Activated T-cell treated with anti-CD3 and anti-CD28 coated beads, Interleukin-2, amount 50 U/mL, for 1 hour (primary cell): ENCODE measurements at places on chromosomes 6 and 20.

DNA sequence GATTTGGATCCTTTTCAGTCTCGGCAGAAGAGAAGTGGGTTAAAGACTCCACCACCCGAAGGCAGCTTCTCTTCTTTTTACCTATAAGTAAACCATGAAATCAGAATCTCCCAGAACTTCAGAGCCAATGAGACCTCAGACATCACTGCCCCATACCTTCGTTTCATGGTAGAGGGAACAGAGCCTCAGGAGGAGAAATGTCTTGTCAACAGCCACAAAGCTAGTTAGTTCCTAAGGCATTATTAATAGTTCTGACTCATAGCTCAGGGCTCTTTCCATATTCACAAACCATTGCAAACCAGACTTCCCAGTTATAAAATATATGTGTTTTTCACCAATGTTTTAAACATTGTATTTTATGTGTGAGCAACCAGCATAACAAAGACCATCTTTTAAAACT is 118.7 kb upstream of the RIPOR2 start:
- no peak for DNase-seq

- DNase-seq, result no peak
These were observed 297.6 kb downstream of the CDH26 start for GRCh38 chr20:60255866-60256265.

DNA sequence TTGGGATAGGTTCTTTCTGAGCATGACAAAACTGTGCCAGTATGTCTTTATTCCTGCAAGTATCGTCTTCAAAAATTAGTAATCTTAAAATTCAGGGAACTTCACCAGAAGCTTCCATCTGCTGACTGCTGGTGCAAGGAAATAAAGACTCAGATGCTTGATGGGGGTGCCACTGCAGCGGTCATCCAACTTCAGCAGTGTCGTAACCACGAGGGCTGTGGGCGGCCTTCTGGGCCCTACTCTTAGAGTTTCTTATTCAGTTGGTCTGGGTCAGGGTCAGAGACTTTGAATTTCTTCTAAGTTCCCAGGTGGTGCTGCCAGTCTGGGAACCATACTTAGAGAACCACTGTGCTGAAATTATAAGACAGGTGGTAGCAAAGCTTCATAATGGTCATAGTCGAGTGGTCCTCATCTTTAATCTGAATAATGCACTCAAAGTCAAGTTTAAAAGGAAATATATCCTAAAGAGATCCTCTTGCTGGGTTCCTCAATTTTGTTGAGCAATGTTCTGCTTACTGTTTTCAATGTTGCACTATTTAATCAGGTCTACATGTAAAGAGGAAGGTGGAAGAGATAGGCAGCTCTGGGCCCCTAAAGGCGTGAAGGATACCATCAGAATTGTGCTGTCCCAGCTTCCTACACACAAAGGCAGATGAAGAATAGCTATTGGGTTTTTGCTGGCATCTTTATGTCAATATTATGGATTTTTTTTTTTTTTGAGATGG is 165.4 kb upstream of the GMDS start:
- DNase-seq, result no peak

GRCh38 chr6:157269261-157269794 is 54.0 kb downstream of the TMEM242 start:
- DNase-seq, result peak; percentile 11

DNA sequence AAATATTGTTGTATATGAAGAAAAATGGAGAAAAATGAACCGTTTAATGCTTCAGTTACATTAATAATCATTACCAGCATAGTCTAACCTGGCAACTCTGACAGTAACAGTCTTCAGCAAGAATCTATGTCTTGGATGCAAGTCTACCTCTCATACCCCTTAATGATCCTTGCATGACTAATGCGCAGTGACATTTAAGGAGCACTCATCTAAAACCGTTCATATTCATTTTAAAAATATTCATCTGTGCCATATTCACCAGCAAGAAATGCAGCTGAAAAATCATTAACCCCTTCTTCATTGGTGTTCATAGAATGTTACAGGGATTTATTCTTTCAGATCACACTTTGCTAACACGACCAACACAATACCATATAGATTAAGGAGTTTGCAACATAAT is 227.2 kb upstream of the ASCC3 start:
- DNase-seq, result no peak

DNA sequence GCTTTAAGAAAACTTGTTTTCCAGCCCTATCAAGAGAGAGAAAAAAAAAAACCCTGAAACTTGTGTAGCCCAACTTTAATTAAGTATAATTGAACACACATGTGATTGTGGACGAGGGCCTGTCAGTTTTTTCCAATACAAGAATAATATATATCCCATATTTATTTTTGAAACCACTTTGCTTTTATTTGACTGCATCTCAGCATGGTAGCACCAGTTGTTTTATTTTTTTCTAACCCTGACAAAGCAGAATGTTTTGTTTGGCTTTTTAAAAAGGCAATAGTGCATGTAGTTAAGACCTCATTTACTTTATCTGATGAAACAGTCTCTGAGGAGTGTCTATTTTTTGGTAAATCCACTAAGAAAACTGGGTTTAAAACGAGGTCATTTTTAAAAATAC is 257.7 kb downstream of the CDKAL1 start:
- DNase-seq, result no peak
